ENCODE measurements at places on chromosomes 12 and 14.

DNA sequence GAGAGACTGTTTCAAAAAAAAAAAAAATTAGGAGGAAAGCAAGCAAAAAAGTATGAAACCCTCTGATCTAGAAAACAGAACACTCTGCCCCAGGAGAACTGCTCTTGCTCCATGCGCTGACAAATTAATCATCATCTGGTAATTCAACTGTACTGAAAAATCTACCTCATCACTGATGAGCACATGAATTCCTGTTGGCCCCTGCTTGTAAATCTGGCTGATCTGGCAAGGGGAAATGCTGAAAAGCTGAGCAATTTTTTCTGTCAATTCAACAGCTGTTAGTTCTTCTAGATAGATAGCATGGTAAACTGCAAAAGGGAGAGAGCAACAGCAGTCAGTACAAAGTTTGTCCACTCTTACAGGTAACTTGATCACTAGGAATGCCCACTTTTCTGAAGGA is 15.2 kb upstream of the CSRNP2 start:
- DNase-seq: no peak

DNA sequence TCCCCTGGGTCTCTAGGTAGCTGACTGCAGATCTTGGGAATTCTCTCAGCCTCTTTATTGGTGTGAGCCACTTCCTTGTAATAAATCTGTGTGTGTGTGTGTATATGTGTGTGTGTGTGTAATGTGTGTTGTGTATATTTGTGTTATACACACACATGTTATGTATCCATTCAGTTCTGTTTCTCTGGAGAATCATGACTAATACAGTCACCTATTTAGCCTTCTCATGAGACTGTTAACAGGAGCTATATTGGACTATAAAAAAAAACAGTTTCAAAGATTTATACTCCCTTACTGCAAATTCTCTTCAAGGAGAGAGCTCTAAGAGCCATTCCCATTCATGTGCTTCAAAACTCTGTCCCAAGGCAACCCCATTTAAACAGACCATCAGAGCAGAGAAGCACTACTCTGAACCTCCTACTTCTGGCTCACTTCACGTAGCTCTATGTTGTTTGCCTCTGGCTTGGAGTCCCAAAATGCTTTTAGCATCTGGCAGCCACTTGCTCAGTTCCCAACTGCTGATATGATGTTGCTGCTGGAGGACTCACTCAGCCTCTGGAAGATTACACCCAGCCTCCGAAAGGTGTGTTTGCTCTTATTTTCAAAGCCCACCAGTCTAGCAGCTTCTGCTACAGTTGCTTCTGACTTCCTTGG is 48.7 kb upstream of the KITLG start:
- no peak for DNase-seq

DNA sequence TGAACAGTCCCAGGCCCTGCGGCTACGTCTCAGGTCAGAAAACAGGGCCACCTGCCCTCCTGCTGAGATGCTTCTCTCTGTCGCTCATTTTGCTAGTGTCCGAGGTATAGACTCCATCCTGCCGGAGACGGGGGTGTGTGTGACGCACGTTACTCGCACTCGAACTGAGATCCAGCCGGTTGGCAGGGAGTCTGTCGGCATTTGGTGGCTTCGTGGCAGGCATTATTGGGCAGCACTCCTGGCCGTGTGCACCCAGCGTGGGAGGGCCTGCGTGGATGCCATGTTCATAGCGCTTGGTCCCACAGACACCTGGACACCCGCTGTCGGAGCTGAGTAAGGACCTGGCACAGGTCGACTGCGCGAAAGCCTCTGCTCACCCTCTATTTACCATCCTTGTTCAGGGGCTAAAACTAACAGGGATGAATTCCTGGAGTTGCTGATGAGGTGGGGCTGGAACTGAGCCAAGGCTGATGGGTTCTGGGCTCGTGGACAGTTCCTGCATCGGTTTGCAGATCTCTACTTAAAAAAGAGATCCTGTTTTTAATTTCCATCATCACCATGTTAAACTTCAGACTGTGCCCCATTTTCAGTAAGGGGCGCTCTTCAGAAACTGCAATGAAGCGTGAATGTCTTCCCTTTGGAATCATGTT is 28.6 kb downstream of the AACS start:
- DNase-seq: no peak

GRCh38 chr14:103869406-103870143 is 22.2 kb upstream of the PPP1R13B start:
- no peak for DNase-seq

DNA sequence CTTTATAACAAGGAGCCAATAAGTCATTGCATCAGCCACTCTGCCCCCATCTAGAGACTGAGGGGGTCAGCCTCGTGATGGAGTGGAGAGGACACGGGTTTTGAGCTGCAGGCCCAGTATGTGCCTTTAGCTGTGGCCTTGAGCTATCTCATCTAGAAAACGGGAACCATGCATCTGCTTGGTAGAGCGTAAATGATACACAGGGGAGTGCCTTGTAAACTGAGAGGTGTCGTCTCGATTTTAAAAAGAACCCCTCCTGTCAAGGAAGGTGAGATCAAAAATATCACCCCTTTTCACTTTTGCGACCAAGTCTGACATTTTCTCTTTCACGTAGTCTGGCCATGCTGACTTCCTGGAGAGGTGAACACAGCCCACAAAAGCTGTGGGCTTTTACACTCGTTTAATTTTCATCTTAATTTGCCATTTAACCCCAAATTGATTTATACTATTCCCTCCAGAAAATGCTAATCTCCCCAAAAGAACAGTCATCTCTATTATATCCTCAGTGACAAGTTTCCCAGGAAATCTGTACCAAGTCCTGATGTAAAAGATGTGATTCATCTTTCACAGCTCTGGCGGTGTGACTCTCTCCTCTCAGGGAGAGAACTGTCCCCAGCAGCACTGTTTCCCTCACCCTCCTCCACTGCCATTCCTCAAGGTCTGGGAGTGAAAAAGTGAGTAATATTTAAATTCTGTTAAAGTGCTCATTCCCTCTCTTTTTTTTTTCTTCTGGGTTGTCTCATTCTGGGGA is 30.6 kb downstream of the VCPKMT start:
- DNase-seq: no peak

GRCh38 chr12:42396473-42397259 is 70.7 kb downstream of the PPHLN1 start:
- DNase-seq: no peak

DNA sequence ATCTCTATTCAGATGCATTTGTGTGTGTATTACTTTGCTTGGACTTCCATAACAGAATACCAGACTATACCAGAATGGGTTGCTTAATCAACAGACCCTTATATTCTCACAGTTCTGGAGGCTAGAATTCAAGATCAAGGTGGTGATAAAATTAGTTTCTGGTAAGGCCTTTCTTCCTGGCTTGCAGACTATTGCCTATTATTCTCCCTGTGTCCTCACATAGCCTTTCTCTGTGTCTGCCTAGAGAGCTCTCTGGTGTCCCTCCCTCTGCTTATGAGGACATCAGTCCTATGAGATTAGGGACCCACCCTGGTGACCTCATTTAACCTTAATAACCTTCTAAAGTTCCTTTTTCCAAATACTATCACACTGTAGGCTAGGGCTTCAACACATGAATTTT is 106.0 kb downstream of the FAR2 start:
- DNase-seq: no peak

GRCh38 chr12:68175557-68176061 is 16.1 kb upstream of the IFNG start:
- DNase-seq: peak; percentile 30

GRCh38 chr12:113457185-113457584 is 14.5 kb downstream of the LHX5 start:
- no peak for DNase-seq

- no peak for DNase-seq
Observed at GRCh38 chr12:75812271-75813018, 219.1 kb downstream of the PHLDA1 start.

DNA sequence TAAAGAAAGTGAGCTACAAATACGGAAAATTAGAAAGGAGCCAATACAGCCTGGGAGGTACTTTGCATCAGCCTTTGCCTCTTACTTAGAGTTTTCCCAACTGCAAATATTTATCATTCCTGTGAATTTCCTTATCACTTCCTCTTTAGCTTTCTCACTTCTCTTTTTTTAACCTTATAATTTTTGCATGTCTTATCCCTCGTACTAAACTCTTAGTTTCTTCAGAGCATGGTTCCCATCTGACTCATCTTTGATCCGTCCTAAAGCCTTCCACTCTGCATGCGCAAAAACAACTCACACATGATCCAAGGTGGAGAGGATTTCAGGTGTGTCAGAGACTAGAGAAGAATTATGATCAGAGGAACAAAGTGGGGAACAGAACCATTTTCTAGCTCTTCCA is 9.6 kb upstream of the SNAPC1 start:
- no peak for DNase-seq

DNA sequence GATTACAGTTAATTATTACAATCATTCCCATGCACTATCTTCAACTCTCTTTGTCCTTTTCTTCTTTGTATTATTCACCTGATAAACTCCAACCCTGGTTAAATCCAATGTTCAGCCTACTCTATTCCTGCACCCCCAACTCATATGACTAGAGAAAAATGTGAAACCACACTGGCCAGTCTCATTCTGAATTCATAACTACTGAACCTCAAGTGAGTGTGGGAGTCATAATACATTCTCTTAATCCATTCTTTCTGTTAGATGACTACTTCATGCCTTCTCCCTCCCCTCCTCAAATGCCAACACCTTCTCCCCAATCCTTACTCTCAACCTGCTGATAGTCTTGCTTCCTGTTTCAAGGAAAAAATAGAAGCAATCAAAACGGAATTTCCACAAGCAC is 22.3 kb upstream of the ITPR2 start:
- DNase-seq: no peak

All from stimulated activated CD4-positive, alpha-beta T cell treated with anti-CD3 and anti-CD28 coated beads, Interleukin-15, amount 100 ng/mL, for 1 hour (primary cell).